ENCODE measurements at places on chromosomes 11 and 22. TPM values are rescaled to one million over a fixed set of nuclear protein-coding genes. Genes with fewer than 3 reads are reported as not detected.

Gene OR52E8
- not detected for total RNA-seq

Gene MMP8
- total RNA-seq = not detected

Gene MB
- 0.41 TPM for total RNA-seq

Gene SLC7A4
- total RNA-seq = 0.21 TPM

Gene CDC45
- 45.4 TPM for total RNA-seq

Gene ANO9
- 37.0 TPM for total RNA-seq

Gene WBP2NL
- 1.8 TPM for total RNA-seq

Gene HBB
- not detected for total RNA-seq

Gene ARHGEF12
- 40.8 TPM for total RNA-seq

Gene CSNK2A3
- total RNA-seq = 0.29 TPM

Gene FOLR3
- not detected for total RNA-seq

Gene ENTHD1
- 0.21 TPM for total RNA-seq

Gene ANO3
- 0.35 TPM for total RNA-seq
